Stimulated activated CD8-positive, alpha-beta memory T cell treated with anti-CD3 and anti-CD28 coated beads, Interleukin-2, amount 100 ng/mL, for 48 hours (primary cell): ENCODE measurements at places on chromosomes 3 and 15.

DNA sequence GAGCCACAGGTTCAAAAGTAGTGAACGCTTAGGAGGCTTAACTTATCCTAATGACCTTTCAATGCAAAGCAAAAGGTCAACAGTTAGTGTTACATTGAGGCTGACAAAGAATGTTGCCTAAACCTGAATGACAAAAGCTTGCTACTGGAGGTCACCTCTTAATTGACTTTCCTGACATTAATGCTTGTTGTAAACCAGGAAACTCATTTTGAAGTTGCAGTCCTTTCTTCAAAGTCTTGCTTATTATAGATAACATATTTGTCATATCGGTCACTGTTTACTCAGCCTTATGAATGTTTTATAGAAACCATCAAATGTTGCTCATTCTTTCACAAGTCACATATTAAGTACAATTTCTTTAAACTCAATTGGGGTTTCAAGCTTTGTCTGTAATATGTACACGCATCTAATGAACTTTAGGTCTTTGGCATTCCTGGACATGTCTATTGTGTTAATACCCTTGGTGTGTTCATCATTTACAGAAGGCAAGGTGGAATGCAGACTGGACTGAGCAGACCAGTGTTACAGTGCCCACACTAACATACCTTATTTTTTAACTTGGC is 488.2 kb upstream of the NECTIN3 start:
- DNase-seq = no peak

- no peak for DNase-seq
These were observed 46.5 kb downstream of the CPA3 start for GRCh38 chr3:148911592-148911991.

GRCh38 chr15:50840520-50840919 is 68.0 kb upstream of the AP4E1 start:
- DNase-seq = no peak

DNA sequence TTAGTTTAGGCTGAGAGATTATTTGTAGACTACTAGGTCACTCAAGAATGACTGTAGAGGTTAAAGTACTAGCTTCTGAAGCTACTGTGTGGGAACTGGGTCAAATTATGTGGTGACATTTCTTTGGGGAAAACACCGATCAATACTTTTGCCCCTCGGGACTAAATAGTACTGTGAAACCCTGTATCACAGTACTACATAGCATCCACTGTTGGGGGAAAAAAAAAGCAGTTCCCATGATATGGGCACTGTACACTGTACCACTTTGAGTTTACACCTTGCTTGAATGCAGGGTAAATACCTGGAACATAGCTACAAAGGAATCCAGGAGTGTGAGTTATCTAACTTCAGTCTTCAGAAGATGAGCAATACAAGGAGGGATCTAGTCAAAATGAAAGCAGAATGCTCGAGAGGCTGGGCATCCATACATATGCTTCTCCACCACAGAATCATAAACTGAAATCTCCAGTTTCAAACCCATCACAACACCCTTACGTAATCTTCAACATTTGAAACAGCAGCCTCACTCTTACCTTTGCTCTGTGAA is 311.4 kb downstream of the UNC13C start:
- DNase-seq = no peak

GRCh38 chr3:189745622-189746021 is 114.4 kb downstream of the TP63 start:
- no peak for DNase-seq

GRCh38 chr3:53300826-53301225 is 45.0 kb upstream of the TKT start:
- no peak for DNase-seq

DNA sequence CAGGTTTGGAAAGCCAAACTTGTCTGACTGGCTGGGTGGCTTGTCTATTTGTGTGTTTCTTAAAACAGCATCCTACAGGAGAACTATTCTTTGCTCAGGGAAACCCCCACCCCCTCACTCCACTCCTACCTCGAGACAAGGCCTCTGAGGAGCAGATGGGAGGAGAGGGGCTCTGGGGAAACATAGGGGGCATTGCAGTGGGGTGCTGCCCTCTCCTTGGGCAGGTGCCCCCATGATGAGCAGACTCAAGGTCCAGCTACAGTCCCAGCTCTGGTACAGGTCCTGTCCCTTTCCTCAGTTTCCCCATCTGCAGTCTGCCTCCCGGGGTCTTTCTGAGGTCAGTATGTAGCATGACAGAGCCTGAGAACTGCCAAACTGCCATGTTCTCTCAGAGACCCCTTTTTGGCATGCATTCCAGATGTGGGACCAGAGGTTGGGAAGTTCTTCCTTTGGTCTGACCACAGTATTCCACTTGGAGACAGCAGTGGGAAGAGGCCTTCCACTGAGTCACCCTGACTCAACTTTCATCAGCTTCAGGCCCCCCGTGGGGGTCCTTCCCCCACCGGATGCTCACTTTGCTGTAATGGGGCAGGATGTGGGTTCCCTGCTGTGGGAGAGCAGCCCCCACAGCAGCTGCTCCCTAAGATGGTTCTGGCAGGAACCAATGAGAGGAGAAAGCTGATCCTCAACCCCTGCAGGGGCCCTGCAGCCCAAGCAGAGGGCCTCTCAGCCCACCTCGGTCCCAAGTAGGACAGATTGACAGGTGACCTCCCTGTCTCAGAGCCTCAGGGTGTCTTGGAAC is 32.3 kb upstream of the CYP11A1 start:
- no peak for DNase-seq

- peak; percentile 98 for DNase-seq
These were observed 642 bp downstream of the ZBTB11 start for GRCh38 chr3:101676216-101676764.

GRCh38 chr15:67399925-67400324 is 121.0 kb upstream of the C15orf61 start:
- no peak for DNase-seq

DNA sequence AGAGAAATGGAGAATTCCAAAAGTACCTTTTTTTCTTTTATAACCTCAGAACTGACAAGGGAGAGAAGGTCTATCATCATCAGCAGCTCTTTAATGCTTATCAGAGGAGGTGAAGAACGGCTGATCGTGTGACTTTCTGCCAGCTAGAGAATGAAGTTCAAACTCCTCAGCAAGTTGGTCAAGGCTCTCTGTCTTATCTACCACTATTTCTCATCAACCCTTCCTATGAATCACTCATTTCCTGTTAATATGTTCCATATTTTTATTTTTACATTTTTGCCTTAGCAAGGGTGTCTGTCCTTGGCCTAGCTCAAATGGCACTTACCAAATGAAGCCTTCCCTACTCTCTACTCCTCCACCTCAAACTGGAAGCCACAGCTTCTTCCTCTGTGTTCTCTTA is 73.1 kb upstream of the TSPAN3 start:
- DNase-seq = no peak

GRCh38 chr15:74384881-74385643 is 17.6 kb upstream of the CYP11A1 start:
- DNase-seq = no peak

- DNase-seq = no peak
These were observed 46.0 kb downstream of the NUP210 start for GRCh38 chr3:13373975-13374586.

DNA sequence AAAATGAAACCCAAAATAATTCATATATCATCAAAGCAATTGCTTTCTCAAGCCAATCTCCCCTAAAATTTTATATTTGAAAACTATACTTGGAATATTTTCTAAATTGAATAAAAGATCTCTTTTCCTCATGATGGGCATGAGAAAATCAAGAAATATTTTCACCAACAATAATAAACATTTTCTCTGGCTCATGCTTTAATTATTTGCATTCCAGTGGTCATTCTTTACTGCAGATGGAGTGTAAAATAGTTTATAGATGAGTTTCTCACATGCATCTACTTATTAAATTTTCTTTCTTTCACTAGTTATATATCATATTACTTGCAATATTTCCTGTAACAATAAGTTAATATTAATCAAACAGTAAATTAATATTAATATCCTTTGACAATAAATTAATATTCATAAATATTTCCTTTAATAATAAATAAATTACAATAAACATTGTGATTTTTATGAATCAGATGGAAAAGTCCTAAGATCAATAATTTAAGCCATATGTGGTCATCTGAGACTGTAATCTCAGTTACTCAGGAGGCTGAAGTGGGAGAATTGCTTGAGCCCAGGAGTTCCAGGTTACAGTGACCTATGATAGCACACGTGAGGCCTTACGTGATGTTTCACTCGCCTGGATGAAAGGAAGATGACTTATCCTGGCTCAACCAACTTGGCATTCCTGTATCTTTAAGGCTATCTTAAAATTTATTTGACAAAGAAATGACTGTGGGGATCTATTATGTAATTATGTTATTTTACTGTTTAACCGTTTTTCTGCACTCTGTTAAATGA is 958.8 kb downstream of the ZPLD1 start:
- DNase-seq = no peak

- no peak for DNase-seq
These were observed 41.3 kb upstream of the RARB start for GRCh38 chr3:25386686-25387255.

- no peak for DNase-seq
These were observed 267.0 kb upstream of the CFAP20DC start for GRCh38 chr3:59316688-59317275.

GRCh38 chr3:4063916-4064574 is 239.1 kb upstream of the SETMAR start:
- DNase-seq = no peak

DNA sequence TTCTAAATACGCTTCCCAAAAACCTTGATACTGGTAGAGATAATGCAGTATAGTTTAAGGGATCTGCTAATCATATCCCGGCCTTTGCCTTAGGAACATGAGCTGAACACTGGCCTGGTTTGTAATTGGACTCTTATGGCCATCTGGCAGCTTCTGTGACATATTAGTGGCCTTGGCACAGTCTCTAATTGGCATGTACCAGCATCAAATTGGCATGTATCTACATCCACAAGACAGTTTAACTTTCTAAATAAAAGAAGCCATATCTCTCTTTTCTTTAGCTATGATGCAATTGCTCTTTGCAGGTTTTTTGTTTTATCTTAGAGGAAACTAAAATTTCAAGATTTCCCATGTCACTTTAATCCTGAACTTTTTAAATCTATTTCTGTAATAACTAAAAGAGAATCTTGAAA is 44.6 kb upstream of the FILIP1L start:
- no peak for DNase-seq

GRCh38 chr15:99443768-99444446 is 121.9 kb upstream of the MEF2A start:
- no peak for DNase-seq

DNA sequence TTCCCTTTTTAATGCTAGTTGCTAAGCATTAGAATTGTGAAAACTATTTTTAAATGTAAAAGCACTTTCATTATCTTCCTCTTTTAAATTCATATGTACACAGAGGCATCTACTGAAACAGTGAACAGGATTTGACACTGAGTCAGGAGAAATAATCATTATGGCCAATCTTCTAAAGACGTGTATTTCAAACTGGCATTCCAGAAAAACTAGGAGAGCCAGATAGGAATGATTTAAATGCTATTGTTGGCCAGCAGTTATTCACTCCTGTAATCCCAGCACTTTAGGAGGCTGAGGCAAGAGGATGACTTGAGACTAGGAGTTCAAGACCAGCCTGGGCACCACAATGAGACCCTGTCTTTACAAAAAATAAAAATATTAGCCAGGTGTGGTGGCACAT is 67.6 kb upstream of the RAP2B start:
- no peak for DNase-seq

DNA sequence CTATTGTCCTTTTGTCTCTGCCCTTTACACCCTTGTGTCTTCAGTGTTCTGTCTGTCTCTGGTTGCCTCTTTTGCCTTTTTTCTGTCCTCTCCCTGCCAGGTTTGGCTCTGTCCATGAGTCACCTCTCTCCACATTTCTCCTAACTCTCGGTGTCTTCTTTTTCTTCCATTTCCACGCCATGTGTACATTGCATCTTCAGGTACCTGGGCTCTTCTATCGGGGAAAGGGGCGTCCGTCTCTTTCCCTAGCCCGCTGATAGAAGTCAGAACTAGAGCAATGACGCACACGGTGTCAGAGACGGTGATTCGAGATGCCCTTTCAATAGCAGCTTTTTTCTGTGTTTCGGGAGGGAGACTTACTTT is 641 bp downstream of the OPA1 start:
- no peak for DNase-seq

DNA sequence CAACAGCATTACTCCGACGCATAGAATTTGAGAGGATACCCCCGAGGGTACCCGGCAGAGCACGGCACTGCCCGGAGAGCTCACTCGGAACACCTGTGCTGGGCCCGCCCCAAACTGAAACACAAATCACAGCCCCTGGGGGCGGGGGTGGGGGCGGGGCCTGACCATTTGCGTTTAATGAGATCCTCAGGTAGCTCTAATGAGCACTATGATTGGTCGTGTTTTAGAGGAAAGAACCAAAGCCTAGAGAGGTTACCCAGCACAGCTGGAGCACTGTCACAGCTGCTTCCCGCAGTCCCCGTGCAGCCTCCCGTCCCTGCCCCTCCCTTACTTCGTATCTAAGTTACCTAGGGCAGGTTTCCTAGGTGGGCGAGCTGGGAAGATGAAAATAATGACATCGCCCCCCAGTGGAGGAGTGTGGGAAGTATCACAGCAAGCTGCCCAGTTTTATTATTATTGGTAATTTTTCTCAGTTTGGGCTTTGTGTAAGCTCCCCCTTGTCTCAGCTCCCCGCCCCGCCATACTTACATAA is 187.1 kb downstream of the PDE8A start:
- no peak for DNase-seq

DNA sequence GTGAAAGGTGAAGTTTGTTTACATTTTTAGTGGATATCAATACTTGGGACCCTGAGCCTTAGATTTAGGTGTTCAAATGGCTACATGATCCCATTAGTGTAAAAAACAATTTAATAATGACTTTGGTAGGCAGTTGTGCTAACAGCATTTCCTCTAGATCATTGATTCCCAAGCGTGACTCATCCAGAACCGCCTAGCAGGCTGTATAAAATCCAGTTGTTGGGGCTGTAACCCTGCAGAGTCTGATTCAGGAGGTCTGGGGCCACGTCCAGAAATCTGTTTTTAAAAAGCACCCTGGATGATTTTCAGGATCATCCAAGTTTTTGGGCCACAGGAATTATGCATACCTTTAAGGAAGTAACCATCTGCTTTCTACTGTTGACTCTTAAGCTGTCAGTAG is 156.4 kb downstream of the TP63 start:
- no peak for DNase-seq

DNA sequence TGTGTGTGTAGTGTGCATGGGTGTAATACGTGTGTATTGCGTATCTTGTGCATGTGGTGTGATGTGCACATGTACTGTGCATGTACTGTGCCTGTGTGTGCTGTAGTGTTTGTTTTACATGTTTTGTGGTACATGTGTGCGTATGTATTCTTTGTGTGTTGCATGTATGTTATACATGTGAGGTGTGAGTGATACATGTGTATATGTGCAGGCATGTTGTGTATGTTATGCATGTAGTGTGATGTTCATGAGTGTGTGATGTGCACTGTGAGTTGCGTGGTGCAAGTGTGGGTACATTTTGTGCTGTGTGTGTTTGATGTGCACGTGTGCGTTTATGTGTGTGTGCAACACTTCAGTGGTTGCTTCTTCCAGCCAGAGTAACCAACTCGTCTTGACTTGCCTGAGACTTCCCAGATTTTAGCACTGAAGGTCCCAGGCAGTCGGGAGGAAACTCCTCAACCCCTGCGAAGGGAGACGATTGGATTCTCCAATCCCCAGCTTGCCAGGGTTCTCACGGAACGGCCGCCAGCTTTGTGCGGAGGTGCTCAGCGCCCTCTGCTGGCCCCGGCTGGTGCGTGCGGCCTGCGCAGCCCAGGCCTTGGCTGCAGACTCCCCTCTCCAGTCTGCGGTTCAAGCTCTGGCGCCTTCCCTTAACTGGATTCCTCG is 3.6 kb downstream of the GALNT15 start:
- peak; percentile 64 for DNase-seq

- DNase-seq = no peak
These were observed 179.7 kb downstream of the ADAMTS9 start for GRCh38 chr3:64508140-64508539.

- no peak for DNase-seq
These were observed 152.3 kb upstream of the LRRN1 start for GRCh38 chr3:3646934-3647333.
